ENCODE measurements at places on chromosomes 1 and 21.

GRCh38 chr1:153872934-153873333 lies 49.8 kb downstream of the GATAD2B start:
- DNase-seq: no peak

GRCh38 chr21:26087223-26087918 lies 83.2 kb downstream of the APP start:
- no peak for DNase-seq

- no peak for DNase-seq
Observed at GRCh38 chr1:167532375-167532774, 14.0 kb upstream of the CD247 start.

- DNase-seq: no peak
Observed at GRCh38 chr1:61436491-61437120, 288.3 kb downstream of the TM2D1 start.

DNA sequence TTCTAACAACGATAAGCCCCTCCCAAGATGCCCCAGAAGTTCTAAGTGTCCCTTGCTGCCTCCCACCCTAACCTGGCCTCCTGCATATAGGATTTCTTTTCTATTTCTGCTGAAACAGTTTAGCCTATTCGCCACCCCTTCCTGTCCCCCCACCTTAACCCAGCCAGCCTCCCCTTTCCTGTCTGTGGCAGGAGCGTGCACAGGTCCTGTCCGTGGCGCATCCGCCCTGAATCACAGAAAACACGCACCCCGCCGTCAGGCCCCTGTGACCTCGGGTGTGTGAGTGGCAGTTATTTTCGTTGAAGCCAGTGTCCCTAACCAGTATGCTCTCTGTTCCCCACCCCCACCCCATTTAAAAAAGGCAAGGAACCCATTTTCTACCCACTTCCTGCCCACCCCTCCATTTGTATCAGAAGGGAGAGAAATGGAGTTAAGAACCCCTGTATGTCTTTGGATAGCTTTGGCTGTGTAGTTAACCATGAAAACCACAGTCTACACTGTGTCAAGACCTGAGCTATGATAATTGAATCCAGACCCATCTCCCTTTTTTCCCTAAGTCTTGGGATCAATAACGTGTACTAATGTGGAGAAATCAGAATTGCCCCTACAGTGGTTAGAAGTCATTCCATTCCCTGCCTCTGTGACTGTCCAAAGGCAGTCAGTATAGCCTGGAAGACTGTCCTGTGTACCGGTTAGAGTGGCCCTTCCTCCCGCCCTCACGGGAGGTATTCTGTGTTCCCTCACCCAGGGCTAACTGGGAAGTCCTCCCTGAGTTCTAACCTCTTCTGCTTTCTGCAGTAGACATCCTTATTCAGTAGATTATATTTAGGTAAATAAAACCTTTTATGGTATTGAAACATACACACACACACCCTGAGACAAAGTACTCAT lies 1.8 kb downstream of the PLEKHO1 start:
- no peak for DNase-seq

DNA sequence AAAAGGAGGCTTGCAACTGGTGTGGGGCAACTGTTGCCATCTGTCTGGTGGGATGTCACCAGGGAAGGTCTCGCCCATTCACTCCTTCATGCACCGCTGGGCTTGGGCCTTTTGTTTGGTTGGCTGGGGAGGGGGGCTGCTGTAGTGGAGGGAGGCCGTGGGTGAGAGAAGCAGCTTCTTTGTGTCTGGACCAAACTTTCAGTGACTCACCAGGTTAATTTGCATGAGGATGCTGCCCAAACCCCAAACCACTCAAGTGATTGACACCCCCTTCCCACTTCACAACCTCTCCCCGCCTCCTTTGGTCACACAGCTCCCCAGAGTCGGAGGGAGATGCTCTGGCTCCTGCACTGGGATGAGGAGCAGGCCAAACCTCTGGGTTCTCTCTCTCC lies 19.7 kb downstream of the BTG2 start:
- DNase-seq: peak; percentile 86

DNA sequence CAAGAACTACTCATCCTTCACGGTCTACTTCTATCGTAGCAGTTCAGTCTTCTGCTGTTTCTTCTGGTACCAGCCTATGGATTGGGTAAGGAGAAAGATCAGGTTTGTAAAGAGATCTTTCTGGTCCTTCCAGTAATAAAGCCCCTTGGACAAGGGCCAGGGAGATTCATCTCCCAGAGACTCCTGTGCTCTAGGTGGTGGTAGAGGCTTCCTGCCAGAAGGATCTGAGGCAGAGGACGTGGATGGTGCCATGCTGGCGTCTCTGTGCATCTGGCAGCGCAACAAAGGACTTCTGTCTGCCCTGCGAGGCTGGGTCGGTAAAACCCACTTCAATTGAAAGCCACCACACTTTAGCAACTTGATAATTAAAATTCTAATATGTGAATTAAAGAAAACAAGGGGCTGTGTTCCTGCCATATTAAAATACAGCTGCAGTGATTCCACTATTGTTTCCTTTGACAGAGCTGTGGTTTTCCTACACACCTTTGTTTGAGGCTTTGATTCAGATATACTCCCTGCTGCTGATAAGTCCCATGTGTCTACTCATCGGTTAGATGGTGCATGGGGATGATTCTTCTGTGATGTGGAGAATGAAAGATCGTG lies 73.6 kb downstream of the ROR1 start:
- no peak for DNase-seq

DNA sequence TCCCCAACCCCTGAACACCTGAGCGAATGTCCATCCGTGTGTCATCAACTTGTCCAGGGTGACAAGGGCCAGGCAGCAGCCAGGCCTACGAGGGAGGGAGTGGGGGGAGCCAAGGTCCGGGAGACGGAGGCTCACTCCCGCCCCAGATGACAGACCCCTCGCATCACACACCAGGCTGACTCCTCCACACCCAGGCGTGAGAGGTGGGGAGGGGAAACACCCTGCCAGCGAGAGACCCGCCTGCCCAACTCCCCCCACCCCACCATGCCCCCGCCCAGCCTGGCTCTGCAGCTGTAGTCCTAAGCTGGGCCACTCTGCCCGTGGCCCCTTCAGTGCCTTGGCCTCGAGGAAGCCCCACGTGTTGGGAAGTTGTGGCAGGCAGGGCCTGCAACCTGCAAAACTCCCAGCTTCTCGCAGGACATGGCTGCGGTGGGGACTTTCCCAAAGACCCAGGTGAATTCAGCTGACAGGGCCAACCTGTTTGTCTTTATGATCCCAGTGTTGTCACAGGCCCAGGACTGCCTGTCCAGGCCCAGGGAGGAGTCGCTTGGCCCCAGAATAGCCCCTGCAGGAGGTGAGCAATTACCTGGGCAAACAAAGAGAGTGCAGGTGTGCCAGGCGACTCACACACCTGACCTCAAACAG lies 62.9 kb downstream of the RIPK4 start:
- DNase-seq: no peak

All from retina (tissue), 1 donor.